ENCODE measurements at places on chromosomes 16 and 17.
A peak's percentile ranks its signal among the peaks of the same experiment; 100 is the strongest.

DNA sequence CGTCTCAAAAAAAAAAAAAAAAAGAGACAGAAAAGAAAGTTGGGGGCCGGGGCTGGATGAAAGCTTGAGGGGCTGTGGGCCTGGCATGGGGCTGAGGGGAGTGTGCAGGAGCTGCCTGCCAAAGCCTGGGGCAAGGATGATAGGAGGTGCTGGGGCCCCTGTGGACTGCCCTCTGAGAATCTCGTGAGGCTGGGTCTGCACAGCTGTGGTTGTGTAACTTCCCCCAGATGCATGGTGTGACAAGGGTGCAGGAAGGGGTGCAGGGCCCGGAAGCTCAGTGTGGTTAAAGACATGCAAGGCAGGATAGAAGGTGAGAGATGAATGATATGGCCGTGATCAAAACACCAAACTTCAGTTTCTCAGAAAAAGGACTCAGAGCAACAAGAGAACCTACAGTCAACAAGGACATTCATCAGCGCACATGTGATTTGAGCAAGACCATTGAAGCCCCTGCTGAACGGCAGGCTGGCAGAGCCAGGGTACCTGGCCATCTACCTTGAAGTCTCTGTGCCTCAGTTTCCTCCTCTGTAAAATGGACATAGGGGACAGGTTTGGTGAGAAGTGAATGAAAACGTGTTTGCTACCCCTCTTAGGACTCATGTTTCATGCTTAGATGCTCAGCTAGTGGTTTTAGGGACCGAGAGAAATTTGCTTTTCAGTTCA is 9.6 kb downstream of the IL32 start:
- no peak for DNase-seq

DNA sequence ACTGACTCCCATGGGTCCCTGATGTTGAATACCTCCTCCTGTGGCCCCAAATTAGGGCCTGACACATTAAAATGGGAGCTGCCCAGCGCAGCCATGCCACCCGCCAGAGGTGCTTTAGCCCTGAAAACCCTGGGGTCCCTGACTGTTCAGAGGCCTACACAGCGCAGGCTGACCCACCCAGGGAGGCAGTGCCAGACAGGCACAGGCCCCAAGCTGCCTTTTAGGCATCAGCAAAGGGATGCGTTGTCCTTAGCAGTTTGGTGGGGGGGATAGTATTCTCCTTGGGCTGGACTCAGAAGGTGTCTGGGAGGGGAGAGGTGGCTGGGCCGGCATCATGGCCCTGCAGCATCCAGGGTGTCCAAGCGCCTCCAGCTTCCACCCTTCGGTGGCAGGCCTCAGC is 1.4 kb downstream of the RAPGEFL1 start:
- no peak for DNase-seq

GRCh38 chr17:5241861-5242671 is 7.4 kb upstream of the SCIMP start:
- DNase-seq, result no peak

DNA sequence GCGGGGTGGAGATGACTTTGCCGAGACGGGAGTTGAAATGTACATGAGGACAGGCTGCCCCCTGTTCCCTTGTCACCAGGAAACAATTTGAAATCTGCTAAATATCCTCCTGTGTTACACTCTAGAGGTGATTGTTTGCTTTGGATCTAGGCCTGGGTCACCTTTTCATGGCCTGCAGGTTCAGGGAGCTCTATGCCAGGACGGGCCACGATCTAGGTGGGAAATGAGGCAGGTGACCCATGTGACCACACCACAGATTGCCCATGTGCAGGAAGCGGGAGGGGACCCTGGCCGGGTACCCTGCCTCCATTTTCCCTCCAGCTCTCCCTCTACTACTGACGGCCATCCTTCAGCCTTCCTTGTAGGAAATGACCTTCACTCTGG is 43.4 kb downstream of the MEAK7 start:
- DNase-seq, result no peak

GRCh38 chr17:19583871-19584270 is 50.2 kb downstream of the SLC47A1 start:
- no peak for DNase-seq

- DNase-seq, result no peak
These were observed 13.3 kb downstream of the CES4A start for GRCh38 chr16:67001726-67002125.

- DNase-seq, result no peak
These were observed 6.5 kb downstream of the PIGQ start for GRCh38 chr16:576197-576822.

DNA sequence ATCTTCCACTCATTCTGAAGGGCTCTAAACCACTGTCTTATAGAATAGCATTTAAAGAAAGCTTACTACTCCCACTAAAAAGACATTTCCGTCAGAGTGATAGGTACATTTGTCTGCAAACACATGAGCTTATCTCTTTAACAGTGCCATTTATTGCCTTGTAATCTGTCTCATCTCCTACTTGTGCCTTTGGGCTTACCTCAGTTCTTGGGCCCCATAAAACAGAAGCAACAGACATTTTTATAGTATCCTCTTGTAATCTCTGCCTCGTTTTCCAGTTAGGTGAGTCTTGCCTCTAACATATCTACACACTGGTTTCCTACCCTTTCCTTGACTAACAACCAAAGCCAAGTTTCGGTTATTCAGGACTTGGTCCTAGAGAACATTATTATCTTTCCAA is 681.4 kb upstream of the KIF2B start:
- DNase-seq, result no peak

DNA sequence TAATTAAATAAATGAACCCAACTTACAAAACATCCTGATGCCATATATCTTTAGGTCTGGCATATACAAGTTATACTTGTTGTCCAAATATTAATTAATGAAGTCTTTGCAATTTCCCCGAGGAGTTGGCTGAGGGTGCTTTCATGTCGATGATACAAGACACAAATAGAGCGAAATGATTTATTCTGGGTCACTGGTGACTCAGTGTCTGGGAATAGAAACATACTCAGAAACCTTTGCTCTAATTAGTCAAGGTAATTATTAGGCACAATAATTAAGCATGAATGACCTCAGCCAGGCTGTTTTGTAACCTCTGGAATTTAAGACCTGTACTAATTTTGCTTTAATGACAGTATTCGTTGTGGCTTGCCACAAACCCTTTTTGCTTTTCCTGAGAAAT is 37.0 kb upstream of the HAPSTR1 start:
- DNase-seq, result no peak

DNA sequence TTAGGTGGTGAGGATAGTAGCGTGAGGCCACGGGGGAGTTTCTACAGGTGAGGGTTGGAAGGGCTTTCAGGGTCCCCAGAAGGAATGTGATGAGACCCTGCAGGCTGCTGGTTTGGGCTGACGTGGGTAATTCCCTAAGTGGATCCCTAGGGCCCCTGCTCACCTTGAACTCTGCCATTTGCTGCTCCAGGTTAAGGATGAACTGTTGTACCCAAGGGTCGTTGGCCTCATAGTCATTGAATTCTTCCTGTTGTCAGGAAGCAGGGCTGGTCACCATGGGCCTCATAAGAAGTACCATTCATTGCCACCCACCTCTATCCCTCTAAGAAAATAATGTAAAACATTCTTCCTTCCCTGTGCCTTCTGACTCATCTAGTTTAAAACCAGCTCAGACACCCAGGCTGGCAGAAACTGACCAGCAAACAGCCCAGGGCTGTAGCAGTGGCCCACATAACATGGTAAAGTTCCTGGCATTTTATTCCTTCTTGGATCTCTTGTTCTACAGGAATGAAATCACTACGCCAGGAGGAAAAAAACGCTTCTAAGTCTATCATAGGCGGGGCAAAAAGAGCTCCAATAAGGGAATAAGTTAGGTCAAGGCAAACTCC is 27.6 kb downstream of the FCSK start:
- DNase-seq, result no peak

- no peak for DNase-seq
These were observed 5.1 kb downstream of the LLGL1 start for GRCh38 chr17:18230288-18231141.

DNA sequence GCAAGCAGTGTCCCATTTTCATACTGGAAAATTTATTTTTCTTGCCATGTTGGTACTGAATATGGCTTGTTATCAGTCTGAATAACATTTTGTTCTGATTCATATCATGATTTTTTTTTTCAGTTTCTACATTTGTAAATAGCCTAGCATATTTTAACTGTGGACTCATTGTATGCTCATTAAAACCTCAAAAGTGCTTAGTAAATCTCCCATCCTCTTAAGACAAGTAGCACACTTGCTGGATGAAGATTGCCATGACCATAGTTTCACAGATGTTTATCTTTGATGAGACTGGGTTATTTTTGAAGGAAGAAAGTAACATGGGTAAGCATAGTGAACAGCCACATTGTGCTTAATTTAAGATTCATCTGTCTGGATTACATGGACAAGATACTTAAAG is 878 bp downstream of the KRT10 start:
- DNase-seq, result no peak

- peak; percentile 35 for DNase-seq
These were observed 598 bp downstream of the INPP5K start for GRCh38 chr17:1515640-1516387.

DNA sequence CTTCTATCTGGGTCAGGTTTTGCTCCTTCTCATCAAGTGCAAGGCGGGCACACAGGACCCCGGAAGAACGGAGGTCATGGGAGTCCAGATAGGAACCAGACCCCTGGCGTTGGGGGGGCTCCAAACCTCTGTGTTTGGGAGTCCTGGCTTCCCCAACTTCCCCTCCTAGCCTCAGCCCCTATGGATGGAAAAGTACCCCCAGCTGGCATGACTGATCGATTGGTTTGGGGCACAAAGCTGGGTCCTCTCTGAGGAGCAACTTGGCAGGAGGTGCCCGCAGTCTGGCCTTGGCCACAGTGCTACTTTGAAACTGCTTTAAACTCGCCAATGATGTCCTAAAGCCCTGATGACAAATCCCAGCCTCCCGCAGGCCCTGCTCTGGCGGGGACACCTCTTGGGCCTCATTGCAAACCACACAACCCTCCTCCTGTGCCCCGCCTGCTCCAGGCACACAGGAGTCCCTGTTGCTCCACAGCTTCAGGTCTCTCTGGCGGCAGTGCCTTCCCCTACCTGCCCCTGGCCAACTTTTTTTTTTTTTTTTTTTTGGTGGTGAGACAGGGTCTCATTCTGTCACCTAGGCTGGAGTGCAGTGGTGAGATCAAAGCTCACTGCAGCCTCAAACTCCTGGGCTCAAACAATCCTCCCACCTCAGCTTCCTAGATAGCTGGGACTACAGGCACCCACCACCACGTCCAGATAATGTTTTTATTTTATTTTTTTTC is 38.0 kb upstream of the SNN start:
- no peak for DNase-seq

- DNase-seq, result no peak
These were observed 332.2 kb downstream of the WWOX start for GRCh38 chr16:78431701-78432100.

GRCh38 chr17:2053380-2054261 is 1.3 kb upstream of the HIC1 start:
- DNase-seq, result no peak

DNA sequence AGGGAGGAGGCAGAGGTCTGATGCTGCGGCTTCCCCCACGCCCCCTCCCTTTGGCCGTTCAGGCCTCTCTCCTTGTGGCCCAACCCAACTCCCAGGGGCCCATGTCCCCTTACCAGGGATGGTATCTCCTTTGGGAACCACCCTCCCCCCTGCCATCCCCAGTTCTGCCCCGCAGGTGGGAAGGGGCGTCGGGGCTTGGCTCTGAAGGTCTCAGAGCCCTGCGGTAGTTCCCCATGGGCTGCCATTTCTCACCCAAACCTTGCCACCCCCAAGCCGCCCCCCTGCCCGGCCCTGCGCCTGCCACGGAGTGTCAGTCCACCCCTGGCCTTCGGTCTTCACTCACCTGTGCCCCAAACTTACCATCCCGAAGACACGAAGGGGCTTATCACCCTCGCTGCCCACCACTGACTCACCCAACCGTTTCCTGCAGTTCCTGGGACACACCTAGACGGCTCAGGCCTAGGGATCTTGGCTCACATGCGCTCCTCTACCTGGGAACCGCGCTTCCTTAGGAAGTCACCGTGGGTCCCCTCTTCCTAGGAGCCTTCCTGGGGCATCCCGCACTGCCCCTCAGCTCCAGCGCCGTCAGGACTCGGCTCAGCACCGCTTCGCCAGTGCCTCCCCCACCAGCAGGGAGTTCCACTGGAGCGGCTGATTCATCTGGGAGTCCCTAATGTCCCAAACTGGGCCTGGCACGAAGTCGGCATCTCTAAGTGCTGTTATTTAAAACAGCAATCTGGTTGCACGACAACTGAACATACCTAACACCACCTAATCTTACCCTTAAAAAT is 1.1 kb upstream of the DOC2A start:
- no peak for DNase-seq

DNA sequence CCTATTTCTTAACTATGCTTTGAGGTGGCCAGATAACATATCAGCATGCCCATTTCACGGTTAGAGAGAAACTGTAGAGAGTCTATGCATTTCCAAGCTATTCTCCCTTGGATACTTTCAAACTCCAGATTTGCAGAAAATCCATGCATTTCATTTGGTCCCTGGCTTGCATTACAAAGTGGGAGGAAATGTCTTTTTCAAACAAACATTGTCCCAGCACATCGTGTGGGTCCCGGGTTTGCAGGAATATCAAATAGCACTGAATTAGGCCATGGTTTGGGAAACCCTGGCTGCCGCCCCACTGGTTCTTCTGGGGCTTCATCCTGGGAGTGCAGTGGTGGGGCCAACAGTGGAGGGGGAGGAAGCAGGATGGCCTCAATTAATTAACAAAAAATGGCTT is 171.9 kb downstream of the IRX5 start:
- DNase-seq, result no peak

GRCh38 chr17:31680126-31680525 is 178.9 kb downstream of the COPRS start:
- no peak for DNase-seq

All from NCI-H446 treated with DMSO at 0.1 percent for 48 hours (cell line).